ENCODE measurements at places on chromosomes 11 and 22. TPM values are rescaled to one million over a fixed set of nuclear protein-coding genes. Genes with fewer than 3 reads are reported as not detected.

- DNase-seq: no peak
These were observed 61.7 kb downstream of the DGCR2 start for GRCh38 chr22:19060356-19061009.

GRCh38 chr11:98979205-98979604, 41.5 kb upstream of the CNTN5 start:
- DNase-seq: no peak

MCHR1 gene
- total RNA-seq: 1.4 TPM

C11orf52 gene
- total RNA-seq: 1.9 TPM

DNA sequence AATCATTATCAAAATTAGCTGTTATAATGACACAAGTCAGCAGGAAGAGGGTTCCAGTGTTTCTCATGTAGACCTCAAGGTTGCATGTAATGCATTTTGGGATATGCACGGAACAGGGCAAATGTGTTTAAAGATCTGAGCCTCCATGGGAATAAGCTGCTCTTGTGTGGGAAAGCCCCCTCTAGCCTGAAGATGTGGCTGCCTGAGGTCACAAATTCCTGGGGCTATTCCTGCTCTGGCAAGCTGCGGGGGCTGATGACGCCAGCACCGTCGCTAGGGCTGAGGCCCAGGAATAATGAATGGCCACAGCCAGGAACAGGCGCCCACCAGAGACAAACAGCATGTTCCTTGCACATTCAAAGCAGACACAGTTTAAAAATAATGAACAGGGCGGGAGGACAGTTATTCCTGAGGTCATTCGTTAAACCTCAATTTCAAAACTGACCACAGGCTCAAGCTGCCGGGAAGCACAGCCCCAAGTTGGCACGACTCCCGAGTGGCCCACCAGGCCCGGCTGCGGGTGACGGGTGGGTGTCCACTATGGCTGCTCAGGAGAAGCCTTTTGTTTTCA, 11.7 kb downstream of the OSBPL5 start:
- no peak for DNase-seq

DNA sequence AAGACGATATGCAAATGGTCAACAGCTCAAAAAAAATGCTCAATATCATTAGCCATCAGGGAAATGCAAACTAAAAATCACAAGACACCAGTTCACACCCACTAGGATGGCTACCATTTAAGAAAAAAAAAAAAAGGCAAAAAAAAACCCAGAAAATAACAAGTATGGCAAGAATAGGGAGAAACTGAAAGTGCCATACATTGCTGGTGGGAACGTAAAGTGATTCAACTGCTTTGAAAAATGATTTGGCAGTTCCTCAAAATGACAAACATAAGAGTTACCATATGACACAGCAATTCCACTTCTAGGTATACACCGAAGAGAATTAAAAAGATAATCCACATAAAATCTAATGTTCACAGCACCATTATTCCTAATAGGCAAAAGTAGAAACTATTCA, 47.5 kb downstream of the PICALM start:
- no peak for DNase-seq
